ENCODE measurements at places on chromosomes 12 and 14.

DNA sequence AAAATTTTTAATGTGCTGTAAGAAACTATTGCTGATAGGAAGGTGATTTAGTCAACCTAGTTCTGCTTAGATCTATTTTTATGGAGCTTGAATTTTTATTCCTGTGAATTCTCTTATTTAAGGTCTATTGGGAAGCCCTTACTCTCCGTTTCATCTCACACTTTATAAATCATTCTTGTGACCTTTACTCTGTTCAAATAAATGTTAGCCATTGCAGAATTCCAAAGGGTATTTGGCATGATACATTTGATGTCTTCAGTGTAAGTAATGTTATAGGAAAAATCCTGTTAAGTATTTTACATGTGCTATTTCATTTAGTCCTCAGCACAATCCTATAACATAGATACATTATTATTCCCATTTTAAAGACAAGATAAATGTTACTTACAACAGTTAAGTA is 12.5 kb downstream of the PTPRQ start:
- no peak for DNase-seq

- DNase-seq = no peak
Measured at GRCh38 chr14:82224610-82225009, 691.0 kb upstream of the SEL1L start.

DNA sequence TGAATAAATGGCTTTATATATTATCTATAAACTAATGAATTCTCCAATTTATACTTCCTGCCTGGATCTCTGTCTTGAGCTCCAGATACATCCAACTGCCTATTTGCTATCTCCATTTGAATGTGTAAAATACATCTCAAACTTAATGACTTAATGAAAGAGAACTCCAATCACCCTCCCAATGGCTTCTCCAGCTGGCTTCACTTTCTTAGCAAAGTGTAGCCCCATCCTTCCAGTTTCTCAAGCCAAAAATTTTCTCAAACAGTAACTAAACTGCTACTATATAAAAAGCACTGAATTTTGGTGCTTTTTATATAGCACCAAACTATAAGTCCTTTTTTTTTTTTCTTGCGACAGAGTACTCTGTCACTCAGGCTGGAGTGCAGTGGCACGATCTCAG is 2.6 kb downstream of the CRY1 start:
- no peak for DNase-seq

DNA sequence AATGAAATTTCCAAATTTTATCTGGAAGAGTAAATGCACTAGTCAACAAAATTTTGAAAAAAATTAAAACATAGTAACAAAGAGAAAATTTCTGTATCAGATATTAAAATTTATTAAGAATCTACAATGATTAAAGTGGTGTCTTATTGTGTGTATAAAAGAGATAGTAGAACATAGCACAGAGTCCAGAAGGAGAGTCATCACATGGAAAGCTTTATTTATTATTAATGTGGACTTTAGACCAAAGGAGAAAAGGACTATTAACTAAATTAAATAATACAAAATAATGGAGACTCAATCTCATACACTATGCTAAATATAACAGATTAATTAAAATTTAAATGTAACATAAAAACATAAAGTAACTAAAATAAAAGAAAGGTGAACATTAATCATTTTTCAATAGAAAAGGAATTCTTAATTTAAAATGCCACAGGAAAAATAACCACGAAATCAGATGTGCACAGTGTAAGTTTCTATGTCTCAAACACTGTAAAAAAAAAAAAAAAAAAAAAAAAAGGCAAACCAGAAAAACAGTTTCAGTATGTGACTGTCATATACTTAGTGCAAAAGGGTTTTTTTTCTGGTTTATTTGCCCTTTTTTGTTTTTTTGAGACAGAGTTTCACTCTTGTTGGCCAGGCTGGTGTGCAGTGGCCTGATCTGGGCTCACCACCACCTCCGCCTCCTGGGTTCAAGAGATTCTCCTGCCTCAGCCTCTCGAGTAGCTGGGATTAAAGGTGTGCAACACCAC is 95.4 kb downstream of the MYF5 start:
- DNase-seq = no peak

- no peak for DNase-seq
Measured at GRCh38 chr12:271161-271560, 8.5 kb upstream of the SLC6A13 start.

- no peak for DNase-seq
Measured at GRCh38 chr14:58196198-58196597, 3.8 kb upstream of the ACTR10 start.

GRCh38 chr14:103313704-103314103 is 20.3 kb upstream of the EIF5 start:
- DNase-seq = no peak

GRCh38 chr14:37890095-37890494 is 294.7 kb downstream of the TTC6 start:
- DNase-seq = no peak

GRCh38 chr14:71289536-71289935 is 382.3 kb downstream of the PCNX1 start:
- no peak for DNase-seq

DNA sequence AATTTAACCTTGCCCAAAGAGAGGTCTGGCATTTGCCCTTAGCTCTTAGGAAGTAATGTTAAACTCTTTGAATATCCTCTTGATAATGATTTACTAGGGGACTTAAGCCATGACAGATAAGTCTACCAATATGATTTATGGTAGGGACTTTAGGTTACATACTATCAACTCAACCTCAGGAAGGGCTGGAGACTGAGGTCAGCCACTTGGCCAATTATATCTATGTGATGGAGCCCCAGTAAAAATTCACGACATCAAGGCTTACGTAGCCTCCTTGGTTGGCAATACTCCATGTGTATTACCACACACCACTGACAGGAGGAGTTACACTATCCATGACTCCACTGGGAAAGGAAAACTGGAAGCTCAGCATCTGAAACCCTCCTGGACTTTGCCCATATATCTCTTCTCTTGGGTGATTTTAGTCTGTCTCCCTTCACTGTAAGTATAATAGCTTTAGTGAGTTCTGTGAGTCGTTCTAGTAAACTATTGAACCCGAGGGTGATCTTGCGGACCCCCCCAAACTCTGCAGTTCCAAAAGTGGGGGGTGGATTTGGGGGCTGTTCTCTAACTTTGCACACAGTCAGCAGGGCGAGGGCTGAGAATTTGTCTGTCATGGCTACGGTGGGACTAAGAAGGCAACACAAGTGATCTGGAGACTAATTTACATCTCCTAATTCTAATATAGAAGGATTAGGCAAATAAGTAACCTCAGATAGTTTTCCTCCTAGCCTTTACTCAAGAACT is 62.3 kb downstream of the R3HDM2 start:
- DNase-seq = no peak

DNA sequence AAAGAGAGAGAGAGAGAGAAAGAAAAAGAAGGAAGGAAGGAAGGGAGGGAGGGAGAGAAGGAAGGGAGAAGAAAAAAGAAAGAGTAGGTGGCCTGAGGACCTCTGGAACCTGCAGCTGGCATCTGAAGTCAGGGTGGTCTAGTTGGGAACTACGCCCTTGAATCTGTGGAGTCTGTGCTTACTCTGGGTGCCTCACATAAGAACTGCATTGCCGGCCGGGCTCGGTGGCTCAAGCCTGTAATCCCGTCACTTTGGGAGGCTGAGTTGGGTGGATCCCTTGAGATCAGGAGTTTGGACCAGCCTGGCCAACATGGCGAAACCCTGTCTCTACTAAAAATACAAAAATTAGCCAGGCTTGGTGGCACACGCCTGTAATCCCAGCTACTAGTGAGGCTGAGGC is 10.0 kb upstream of the NRDE2 start:
- DNase-seq = no peak

DNA sequence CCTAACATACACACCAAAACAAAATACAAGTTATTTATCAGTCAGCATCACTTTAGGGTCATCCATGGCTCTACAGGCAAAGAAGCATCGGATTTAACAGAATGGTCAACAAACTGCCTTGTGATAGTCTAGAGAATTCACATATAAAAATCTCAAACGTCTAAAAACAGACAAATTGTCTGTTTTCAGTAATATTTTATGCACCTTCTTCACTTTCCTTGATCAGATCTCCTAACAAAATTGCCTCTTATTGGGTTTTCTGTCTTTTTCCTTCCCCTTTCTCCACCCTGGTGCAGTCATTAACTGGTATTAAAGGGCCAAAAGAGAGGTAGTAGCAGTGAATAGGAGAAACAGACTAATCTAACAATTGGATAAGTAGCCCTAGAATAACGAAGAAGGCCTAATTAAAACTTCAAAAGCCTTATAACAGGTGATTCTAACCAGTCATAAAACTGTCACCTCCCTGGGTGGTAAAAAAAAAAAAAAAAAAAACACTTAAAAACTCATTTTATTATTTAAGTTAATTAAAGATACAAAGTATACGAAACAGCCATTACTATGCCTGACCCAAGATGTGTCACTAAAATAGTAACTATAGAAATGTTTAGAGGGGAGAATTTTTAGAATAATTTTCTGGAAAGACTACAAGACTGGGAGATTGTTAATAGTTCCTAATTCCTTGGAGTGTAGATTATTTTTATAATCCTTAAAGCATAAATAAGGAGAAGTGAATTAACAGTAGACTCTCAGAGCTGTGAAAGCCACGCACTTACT is 1.5 kb downstream of the KIF21A start:
- no peak for DNase-seq

GRCh38 chr14:34718750-34719304 is 4.4 kb upstream of the CFL2 start:
- DNase-seq = no peak

DNA sequence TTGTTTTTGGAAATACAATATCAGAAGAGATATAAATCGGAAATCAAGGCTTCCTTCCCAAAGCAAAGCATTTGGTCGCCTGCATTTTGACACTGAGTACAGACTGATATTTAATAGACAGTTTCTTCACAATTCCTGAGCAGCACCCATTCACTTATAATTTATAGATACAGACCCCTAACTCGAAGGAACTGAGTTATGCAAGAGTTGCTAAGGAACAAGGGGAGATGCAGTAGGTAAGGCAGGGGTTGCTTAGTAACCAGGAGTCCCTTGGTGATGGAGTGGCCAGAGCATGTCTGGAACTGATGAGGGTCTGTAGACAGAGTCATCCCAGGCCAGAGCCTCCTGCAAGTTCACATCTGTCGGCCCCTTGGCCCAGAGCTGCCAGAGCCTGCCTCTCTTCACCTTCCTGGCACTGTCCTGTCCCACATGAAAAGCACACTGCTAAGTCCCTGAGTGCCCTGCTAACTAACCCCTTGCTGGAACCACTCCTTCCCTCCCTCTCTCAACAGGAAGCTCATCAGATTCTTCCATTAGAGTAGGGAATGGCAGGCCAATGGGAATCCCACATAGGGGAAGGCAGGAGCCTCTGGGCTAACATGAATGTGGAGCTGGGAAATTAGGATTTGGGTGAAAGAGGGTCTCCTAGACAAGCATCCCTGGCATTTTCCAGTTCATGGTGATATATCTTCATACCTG is 3.6 kb upstream of the DHRS2 start:
- DNase-seq = no peak

GRCh38 chr12:64825143-64826021 is 935 bp downstream of the TBC1D30 start:
- DNase-seq = no peak

DNA sequence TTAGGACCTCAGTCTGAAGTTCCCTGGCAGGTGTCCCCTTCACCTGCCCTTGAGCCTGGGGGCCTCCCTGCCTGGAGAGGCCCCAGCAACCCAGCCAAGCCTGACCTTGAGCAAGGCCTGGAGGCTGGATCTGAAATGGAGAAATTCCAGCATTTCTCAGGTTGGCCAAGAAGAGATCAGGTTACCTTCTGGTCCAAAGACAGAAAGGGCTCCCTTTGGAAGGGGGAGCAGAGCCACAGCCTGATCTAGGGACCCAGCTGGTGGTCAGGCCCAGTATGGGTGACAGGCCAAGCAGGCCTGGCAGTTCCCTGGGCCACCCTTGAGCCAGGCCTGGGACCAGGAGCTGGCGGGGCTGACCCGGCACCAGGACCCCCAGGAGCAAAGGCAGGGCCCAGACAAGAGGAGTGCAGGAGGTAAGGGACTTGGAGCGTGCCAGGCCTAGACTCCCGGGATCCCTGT is 82.8 kb downstream of the TNFAIP2 start:
- no peak for DNase-seq

DNA sequence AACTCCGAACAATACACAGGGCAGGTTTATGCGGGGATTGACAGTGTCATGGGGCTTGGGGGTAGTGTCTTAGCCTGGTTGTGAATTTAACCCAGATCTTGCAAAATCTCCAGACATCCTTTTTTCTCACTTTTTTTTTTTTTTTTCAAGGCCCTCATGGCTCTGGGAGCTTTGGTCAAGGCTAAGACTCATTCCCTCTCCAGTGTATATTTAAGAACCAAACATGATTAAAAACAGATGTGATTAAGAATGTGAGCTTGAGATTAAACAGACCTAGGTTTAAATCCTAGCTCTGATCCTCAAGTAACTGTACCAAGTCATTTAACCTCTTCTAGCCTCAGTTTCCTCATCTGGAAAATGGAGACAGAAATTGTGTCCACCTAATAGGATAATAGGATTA is 151.7 kb upstream of the FUT8 start:
- DNase-seq = no peak

- no peak for DNase-seq
Measured at GRCh38 chr14:53356361-53357150, 203.4 kb upstream of the DDHD1 start.

DNA sequence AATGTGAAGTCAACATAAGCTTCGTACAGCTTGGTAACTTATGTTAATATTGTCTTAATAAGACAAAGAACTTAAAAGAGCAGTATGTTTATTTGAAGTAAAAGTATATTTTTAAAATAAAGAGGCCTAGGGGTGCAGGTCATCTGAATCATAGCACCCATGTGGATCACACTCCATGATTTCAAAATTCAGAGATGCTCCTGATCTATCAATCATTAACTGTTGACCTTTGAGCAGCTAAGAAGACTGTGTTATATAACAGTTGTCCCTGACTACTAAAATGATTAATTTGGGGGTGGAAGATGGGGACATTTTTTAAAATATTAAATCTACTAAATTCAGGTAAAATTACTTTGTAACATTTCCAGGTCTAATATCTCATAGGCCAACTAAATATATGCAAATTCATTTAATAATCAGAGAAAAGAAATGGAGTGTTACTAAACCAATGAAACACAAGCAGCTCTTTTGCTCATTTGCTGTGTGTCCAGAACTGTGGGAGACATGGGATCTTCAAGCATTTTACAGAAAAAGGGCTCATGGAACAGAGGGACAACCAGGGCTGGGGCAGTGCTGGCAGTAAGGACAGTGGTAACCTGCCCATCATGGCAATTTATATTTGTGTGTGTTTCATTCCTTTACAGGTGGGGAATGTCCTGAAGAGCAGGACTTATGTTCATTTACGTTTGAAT is 120.7 kb upstream of the PCED1B start:
- DNase-seq = no peak

GRCh38 chr12:84421103-84421502 is 491.5 kb downstream of the SLC6A15 start:
- no peak for DNase-seq

DNA sequence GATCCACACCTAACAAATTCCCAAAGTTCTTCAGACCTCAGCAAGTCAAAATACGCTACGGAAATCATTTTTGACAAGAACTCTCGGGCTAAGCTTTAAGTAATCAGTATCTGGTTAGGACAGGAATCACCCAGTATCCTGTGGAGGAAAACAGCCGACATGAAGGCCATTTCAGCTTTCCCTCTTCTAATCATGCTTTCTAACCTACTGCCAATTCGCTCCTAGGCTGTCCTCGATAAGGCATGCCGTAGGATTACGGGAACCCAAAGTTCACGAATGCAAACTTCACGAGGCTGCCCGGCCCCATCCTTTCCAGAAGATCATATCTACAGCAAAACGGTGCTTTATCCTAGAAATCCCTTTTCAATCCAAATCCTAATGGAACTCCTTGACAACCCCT is 81.8 kb upstream of the PTPRB start:
- DNase-seq = no peak
